ENCODE measurements at places on chromosomes 4 and X.

DNA sequence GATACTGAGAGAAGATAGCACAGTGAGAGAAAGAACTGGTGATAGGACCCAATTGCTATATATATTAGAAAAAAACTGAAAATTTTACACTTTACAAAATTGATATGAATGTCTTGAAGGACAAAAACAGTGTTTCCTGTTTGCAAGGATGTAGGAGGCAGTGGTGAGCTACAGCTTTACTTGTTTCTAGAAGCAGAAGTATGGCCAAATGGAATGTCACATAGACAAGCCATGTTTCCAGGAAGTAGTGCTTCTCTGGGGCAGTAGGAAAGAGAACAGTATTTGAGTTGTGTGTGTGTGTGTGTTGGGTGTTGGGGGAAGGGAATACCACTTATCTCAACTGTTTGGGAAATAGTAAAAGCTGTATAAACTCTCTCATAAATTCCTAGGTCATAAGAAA, 60.9 kb upstream of the IBSP start:
- no peak for DNase-seq

DNA sequence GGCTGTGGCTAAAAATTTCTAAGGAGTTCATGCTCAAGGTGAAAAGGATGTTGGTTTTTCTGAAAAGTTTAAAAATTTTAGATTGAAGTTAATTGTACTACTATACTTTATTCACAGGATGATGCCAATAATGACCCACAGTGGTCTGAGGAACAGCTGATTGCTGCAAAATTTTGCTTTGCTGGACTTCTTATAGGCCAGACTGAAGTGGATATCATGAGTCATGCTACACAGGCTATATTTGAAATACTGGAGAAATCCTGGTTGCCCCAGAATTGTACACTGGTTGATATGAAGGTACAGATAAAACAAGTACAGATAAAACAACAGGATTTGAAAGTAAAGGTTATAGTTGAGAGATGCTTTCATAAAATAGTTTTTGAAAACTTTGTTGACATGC, 12.2 kb downstream of the PAICS start:
- no peak for DNase-seq

DNA sequence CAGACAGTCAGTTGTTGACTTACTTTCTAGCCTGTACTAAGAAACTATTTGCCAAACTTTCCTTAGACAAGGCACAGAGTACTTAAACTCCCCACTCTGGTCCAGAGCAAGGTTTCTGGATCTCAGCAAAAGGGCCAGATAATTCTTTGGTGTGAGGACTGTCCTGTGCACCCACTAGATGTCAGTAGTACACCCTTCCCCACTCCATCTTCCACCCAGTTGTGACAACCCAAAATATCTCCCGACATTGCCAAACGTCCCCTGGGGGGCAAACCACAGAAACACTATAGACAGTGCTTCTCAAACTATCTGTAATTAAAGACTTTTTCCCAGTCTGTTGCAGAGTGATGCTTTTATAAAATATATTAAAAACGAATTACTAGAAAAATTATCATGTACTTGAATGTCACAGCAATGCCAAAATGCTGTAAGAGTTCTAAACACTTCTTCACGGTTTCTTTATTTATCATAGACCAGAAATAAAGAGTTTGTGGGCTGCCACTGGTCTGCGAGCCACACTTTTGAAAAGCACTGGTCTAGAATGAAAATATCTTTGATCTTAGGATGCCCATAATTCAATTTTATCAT, 203.5 kb downstream of the PRDM5 start:
- peak; percentile 53 for DNase-seq

DNA sequence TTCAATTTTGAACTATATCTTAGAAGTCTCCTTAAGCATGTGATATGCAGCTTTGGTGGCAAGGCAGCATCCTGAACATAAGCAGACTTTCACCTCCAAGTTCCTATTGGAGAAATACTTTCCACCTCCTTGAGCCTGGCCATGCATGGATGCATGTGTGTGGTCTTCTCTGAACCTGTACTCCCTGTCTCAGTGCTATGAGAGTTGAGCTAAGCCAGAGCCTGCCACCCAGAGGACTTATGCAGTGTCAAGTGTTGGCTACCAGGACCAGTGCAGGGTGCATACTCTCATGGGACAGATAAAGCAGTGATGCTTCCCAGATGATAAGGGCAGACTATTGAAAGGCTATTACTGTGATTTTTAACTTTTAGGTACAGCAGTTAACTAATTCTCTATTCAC, 105.6 kb downstream of the TSPAN7 start:
- no peak for DNase-seq

DNA sequence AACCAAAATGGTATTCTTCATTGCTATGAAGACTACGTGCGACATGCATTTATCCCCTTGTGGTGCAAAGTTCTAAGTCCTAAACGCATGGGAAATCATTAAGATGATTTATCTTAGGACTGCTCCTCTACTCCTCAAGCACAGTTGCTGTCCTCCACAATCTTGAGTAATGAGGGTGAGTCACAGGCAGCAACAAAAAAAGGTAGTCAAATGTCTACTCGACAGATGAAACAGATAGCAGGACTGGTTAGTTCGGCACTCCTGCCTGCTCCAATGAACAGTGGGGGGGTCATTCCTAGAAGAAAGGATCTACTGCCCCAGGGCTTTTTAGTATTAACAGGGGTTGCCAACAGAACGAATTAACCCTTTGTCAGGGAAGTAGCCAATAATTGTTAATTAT, 233.7 kb upstream of the FGF13 start:
- DNase-seq, result no peak

DNA sequence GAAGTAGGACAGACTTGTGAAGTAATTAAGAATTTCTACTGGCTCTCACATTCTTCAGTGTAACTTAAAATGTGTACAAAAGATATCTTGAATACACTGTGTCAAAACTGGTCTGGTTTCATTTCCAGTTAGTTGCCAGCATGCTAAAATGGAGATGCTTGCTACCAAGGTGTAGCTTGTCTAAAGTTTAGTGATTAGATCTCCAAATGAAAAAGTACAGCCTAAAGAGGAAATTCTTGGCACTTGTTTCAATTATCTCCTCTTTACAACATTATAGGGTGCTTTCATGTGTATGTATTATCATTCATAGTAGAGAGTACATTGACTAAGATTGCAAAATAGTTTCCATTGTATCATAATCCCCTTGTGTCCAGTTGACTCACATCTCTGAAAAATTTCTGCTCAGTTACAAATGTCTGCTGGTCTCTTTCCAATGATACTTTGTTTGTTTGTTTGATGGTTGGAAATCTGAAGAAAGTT, 97.3 kb upstream of the SPRY1 start:
- no peak for DNase-seq

GRCh38 chr4:16909281-16909680, 10.8 kb upstream of the LDB2 start:
- DNase-seq, result no peak

- DNase-seq, result no peak
Measured at GRCh38 chrX:10795721-10796120, 175.3 kb upstream of the MID1 start.

GRCh38 chr4:25927361-25928195, 13.6 kb downstream of the SMIM20 start:
- DNase-seq, result no peak

DNA sequence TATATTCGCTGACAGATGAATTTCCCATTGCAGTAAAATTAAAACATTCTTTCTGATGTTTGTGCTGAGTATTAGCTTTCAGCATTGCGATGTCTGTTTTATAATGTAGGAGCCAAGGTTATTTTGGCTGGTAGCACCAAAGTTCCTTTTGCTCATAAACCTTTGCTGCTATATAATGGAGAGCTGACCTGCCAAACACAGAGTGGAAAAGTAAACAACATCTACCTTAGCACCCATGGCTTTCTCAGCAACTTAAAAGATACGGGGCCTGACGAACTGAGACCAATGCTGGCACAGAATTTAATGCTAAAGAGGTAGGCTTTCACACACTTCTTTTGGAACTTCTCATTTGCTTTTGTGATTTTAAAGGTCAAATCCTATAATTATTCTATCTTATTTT, 46.0 kb downstream of the WDR19 start:
- no peak for DNase-seq

- DNase-seq, result no peak
Measured at GRCh38 chr4:146108756-146109155, 66.8 kb upstream of the LSM6 start.

GRCh38 chr4:7970361-7970946, 30.8 kb upstream of the AFAP1 start:
- DNase-seq, result no peak

- DNase-seq, result no peak
Measured at GRCh38 chrX:35919536-35920309, at the start of gene CFAP47. Gene CFAP47, plus strand, starts transcription at chrX:35919734. Its CDS starts 66 bp downstream, at chrX:35919800.

All from activated CD4-positive, alpha-beta T cell treated with anti-CD3 and anti-CD28 coated beads, Interleukin-2, Interleukin-6, amounts not matched to agents 100 ng/mL and 50 ng/mL, durations not matched to agents 16 hours and 8 hours (primary cell).